ENCODE measurements at places on chromosomes 7 and 10.

DNA sequence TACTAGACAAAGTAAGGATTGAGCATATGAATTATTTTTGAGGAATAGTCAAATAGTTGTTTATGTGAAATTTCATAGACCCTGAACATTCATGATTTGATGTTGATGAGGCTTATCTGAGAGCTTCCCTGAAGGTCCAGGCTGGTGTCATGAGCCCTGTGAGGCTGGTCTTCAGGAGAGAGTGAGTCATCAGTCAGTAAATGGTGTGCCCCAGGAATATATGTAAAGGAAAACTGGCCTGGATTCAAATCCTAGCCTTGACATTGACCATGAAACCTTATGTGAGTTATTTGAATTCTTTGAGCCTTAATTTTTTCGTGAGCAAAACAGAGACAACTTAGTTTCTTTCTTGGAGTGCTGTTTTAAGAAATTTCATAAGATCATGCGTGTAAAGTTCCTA lies 6.2 kb downstream of the TMEM236 start:
- no peak for DNase-seq

DNA sequence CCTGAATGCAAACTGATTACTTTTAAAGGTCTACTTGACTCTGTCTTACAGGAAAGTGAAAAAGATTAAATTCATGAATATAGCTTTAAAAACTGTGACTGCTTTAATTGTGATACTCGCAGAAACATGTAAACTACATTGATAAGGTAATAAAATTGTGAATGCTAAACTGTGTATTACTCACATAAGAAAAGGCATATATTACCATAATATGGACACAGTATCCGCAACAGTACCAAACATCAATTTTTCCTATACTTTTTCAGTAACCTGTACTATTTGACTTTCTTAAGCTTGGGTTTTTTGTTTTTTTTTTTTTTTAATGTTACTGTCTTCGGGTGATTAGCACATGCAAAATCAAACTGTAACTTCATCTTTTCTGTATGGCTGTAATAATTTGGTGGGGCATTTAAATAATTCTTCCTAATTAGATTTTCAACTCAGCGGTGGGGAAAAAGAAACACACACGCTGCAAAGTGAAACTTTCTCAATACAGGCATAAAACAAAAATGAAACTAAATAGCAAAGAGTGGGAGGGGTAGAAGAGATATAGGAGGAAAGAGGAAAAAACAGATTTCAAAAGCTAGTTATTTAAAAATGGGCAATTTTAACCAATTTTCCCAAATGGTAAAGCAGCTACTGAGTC lies 23.2 kb downstream of the NT5C3A start:
- DNase-seq, result no peak

DNA sequence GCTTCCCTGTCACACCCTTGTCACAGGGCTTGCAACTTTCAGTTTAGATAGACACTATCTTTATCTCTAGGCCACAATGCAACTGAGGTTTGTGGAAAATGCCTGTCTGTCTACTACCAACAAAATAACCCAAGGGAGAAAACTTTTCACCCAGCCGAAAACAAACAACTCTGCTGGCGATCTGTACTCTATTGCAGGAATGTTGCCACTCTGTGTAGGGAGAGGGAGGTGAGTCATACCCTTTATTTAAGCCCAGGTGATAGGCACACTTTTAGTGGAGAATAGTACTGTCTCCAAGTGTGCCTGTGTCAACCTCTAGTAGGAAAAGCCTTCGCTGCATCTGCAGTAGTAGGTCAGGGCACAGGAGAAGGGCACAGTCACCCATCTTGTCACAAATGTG lies 108.3 kb downstream of the SLC25A40 start:
- DNase-seq, result no peak

DNA sequence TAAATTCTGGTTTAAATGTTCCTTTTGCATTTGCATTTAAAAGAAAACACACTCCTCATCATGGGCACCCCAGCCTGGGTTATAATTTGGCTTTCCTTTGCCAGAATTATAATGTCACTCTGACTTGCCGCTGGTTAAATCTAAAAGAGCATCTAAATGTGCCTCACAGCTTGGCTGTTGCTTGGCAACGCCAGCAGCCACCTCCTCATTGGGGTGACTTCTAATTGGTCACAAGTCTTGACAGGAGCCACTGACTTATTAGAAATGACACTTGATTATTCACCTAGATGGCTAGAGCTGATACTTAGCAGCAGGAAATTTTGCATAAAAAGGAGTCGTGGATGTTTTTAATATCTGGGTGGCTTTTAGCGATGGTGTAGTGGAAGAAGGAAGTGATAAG lies 114.3 kb downstream of the TBXAS1 start:
- DNase-seq, result no peak

- DNase-seq, result no peak
Measured at GRCh38 chr10:121536310-121536913, 61.8 kb downstream of the FGFR2 start.

DNA sequence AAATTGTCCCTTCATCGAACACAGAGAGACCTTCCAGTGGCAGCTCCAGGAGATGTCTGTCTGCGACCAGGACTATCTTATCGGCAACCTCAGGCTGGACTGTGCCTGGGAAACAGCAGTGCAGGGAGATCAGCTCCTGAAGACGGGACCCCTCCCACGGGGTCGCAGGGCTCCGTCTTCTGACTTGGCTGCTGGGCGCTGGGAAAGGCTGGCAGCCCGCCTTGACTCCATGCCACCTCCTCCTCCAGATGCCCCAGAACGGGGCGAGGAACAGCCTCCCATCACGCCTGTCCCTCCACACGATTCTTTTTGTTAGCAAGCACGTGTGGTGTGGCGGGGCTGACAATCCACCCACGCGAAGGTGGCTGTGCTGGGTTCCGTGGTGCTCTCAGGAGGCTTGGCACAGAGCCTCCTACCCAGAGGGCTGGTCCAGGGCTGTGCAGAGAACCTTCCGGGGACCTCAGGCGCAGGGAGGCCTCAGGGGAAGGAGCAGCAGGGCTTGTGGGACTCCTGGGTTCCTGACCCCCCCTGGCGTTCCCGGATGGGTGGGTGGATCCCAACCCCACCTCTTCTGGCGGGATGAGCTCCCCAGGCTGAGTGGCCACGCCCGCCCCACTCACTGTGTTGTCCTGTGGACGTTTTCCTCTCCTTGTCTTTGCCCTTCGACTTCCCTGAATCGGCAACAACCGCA lies 47.6 kb upstream of the NKX6-2 start:
- no peak for DNase-seq

GRCh38 chr7:91427051-91427450 lies 162.8 kb downstream of the FZD1 start:
- DNase-seq, result no peak

GRCh38 chr10:22932626-22933370 lies 4.9 kb downstream of the ARMC3 start:
- no peak for DNase-seq

DNA sequence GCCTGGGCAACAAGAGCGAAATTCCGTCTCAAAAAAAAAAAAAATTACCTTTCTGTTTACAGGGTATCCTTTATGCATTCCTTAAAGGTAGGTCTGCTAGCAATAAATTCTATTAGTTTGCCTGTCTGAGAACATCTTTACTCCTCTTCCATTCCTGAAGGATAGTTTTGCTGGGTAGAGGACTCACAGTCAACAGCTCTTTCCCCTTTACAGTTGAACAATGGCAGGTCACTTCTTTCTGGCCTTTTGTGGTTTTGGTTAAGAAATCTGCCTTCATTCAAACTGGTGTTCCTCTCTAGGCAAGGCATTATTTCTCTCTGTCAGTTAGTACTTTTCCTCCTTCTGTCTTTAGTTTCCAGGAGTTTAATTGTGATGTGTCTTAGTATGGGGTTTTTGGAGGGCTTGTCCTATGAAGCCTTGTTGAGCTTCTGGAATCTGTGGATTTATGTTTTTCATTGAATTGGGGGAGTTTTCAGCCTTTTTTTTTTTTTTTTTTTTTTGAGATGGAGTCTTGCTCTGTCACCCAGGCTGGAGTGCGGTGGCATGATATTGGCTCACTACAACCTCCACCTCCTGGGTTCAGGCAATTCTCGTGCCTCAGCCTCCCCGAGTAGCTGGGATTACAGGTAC lies 4.8 kb upstream of the DNAAF5 start:
- DNase-seq, result no peak

GRCh38 chr10:98365406-98366061 lies 49.4 kb downstream of the PYROXD2 start:
- no peak for DNase-seq

- no peak for DNase-seq
Measured at GRCh38 chr10:95350219-95350829, 59.5 kb upstream of the PDLIM1 start.

DNA sequence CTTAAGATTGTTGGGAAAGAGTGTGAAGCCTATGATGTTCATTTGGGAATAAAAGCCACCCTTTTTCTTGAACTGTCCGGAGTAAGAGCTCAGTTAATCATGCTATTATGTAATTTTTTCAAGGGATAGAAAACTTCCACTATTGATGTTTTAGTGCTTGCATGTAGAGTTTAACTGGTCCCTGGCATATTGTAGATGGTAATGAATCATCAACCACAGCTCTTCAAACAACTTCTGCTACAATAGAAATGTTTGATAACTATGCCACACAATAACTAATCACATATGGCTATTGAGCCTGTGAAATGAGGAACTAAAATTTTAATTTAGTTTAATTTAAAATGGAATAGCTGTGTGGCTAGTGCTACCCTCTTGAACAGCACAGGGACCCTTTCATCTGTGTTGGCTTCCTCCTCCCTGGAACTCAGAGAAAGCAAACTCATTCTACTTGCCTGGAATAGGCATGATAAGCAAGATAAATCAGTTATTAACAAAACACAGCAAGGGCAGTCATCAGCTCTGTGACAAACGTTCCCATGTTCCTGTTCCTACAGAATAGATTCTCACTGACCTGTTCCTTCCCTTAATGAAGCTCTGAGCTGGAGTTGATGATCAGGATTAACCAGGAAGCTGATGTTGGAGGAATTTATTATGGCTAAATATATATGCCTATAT lies 4.9 kb upstream of the SRI start:
- no peak for DNase-seq

DNA sequence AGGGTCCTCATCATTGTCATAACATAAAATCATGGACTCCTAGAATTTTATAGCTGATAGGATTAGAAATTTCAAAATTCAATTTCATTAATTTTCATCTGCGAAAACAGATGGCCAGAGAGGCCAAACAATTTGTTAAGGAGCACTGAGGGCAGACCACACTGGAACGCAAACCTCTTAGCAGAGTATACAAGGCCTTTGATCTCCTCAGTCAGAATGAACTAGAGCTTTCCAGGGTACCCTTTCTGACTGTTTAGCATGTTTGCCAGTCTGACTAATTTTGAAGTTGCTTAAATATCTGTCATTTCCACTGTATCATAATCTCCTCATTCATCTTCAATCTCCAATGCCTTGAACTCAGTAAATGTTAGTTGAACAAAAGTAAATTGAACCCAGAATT lies 41.9 kb upstream of the ATRNL1 start:
- DNase-seq, result no peak

DNA sequence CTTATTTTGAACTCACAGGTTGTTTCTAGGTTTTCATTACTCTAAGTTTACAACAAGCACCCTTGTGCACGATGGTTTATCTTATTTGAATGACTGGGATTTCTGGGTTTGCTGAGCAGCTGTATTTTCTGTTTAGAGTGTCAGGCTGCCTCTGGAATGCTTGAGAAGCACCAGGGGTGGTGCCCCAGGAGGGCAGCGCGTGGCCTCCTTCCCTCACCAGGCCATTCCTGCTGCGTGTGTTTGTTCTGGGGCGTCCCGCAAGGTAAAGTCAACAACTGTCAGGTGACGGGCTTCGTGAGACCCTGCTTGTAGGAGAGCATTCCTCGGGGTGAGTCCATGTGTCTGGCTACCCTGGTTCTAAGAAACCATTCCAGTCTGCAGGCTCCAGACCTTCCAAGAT lies 54.9 kb downstream of the FAM171A1 start:
- DNase-seq, result no peak

DNA sequence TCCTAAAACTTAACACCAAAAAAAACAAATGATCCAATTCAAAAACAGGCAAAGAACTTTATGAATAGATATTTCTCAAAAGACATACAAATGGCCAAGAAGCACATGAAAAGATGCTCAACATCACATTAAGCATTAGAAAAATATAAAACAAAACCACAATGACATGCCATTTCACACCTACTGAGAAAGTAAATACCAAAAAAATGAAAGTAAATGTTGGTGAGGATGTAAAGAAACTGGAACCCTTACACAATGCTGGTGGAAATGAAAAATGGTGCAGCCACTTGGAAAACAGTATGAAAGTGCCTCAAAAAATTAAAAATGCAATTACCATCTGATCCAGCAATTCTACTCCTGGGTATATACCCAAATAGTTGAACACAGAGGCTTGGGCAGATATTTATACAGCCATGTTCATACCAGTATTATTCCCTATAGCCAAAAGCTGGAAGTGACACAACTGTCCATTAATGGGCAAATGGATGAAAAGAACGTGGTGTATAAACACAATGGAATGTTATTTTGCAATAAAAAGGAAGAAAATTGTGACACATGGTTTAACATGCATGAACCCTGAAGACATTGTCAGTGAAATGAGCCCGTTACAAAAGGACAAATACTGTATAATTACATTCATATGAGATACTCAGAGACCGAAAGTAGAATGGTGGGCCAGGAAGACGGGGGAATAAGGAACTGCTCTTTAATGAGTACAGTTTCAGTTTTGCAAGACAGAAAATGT lies 89.0 kb downstream of the JMJD1C start:
- no peak for DNase-seq

GRCh38 chr10:115164220-115164619 lies 71.1 kb downstream of the ATRNL1 start:
- no peak for DNase-seq

GRCh38 chr7:98054585-98054984 lies 52.1 kb upstream of the LMTK2 start:
- DNase-seq, result no peak

DNA sequence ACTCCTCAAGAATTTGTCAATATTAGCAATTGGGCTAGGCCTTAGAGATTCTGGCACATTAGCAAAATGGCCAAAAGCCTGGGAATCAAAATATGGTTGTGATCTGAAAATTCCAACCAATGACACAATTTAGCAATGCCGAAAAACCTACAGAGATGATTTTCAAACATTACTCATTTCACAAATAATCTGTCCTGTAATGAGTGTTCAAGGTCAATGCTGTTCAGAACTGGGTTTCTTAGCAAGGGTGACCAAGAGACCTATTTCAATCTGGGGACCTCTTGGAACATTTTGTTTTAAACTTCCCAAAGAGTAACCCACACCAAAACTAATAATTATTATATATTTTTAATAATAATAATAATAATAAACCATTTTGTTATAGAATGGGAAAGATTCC lies 24.1 kb downstream of the ELMO1 start:
- no peak for DNase-seq

- DNase-seq, result peak; percentile 43
Measured at GRCh38 chr7:44891372-44891771, 6.0 kb upstream of the PURB start.

GRCh38 chr7:121266307-121266894 lies 62.4 kb upstream of the WNT16 start:
- DNase-seq, result no peak

GRCh38 chr10:8056871-8057331 lies 2.4 kb downstream of the GATA3 start:
- peak; percentile 66 for DNase-seq

Data from activated naive CD8-positive, alpha-beta T cell treated with anti-CD3 and anti-CD28 coated beads for 36 hours (primary cell).